HEK293T (cell line): ENCODE measurements at places on chromosomes 4 and X.

- DNase-seq, result no peak
Measured at GRCh38 chr4:79083406-79084010, 144.3 kb upstream of the PAQR3 start.

DNA sequence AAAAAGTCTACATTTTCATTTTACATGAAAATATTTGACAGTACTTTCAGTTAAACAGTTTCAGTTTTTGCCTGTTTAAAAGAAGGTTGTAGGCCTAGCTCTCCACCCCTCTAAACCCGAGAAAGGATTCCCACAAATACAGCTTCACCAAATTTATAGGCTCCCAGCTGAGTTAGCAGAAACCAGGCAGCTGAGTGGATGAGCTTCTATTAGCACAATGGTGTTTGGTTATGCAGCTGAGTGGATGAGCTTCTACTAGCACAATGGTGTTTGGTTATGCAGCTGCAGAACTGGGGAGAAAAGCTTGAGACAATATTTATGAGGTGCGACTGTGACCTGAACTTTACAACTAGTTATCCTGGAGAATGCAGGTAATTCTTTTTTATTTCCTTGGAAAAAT lies 36.6 kb upstream of the PAQR3 start:
- no peak for DNase-seq

- no peak for DNase-seq
Measured at GRCh38 chr4:42566835-42567234, 90.1 kb downstream of the ATP8A1 start.

DNA sequence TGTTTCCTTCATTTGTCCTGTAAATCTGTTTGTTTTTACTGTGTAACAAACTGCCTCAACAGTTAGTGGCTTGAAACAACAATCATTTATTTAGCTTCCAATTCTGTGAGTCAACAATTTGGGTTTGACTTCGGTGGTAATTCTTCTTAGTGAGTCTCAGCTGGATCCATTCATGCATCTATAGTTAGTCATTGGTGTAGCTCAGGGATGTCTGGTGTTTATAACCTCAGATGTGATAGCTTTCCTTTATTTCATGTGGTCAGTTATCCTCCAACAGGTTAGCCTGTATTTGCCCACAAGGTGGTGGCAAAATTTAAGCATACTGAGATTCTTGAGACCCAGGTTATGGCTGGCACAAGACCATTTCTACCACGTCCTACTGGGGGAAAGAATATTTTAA lies 1267.2 kb downstream of the RAPGEF2 start:
- DNase-seq, result no peak

DNA sequence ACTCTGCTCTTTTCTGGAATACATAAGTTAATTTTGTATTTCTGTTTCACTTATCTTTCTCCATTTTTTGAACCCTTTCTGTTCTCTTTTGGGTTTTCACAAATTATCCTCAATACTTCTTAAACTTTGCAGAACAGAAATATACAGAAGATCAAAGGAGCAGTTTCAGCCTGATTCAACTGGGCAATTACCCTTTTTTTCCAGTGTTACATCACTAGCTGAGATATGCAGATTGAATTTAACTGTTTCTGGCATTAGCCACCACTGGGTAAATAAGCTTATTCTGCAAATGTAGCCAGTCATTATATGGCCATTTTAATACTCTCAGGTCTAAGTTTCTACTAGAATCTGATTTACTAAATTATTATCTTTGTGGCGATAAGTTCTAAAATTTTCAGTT lies 66.9 kb upstream of the GRID2 start:
- DNase-seq, result no peak

DNA sequence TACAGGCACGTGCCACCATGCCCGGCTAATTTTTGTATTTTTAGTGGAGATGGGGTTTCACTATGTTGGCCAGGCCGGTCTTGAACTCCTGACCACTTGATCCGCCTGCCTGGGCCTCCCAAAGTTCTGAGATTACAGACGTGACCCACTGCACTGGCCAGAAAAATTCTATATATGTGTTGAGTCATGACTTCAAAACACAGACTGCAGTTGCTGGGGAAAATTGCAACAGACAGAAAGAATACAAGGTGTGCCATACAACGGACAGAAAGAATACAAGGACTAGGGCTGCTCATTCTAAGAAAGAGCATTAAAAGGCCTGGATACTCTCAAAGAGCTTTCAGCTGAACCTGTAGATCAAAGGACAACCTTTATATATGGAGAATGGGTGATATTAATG lies 109.6 kb upstream of the ACSL4 start:
- no peak for DNase-seq

- no peak for DNase-seq
Measured at GRCh38 chr4:127601029-127601428, 31.7 kb upstream of the INTU start.

DNA sequence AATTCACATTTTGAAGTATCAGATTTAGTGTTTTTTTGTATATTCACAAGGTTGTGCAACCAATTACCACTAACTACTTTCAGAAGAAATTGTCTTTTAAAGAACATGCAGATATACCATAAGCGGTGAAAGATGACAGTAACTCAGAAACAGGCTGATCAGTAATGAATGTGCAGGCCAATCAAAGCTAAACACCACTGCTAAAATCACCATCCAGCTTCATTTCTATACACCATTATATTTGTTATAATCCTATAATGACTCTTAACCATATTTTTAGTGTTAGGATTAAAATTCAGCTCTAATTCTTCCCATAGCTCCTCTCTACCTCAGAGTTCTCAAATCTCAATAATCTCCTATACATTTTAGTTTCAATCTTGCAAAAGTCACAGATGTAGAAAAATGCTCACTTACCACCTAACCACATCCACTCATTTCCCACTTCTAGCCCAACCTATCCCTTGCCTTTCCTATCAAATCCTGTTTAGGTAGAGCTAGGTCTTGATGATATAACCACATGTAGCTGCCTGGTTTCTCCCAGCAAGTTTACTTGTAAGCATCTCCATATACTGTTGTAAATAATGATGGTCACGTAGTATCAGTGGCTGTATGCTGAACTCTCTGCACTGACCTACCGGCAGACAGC lies 16.6 kb downstream of the COQ2 start:
- DNase-seq, result no peak

DNA sequence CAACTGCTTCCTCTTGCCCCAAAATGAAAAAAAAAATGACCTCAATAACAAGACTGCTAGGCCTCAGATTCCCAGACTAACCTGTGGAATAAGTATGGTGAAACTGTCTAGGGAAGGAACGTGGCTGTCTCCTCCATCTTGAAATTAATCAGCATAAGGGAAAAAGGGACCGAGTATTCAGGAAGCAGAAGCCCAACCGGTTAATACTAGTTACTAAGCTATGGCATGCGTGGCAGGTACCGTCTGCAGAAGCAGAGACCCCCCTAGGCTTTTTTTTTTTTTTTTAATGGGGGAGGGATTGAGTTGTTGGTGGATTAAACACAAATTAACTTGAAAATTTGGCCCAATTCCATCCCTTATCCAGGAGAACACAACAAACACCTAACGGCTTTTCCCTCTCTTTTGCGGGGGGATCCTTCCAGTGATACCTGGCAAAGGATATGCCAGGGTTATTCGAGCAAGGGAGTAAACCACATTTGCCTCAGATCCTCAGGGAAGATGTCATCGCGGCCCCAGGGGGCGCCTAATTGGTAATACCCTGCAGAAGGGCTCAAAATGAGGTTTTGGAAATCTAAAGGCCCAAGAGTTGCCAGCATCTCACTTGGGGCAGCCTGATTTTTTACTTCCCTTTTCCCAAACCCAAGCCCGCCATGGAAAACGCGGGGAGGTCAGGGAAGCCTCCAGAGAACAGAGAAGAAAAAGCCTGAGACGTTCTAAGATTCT lies 893 bp downstream of the RLIM start:
- DNase-seq, result peak; percentile 25

- DNase-seq, result peak; percentile 44
Measured at GRCh38 chr4:15002659-15003400, 549 bp downstream of the CPEB2 start.

- no peak for DNase-seq
Measured at GRCh38 chrX:43000121-43000520, 222.2 kb upstream of the PPP1R2C start.

DNA sequence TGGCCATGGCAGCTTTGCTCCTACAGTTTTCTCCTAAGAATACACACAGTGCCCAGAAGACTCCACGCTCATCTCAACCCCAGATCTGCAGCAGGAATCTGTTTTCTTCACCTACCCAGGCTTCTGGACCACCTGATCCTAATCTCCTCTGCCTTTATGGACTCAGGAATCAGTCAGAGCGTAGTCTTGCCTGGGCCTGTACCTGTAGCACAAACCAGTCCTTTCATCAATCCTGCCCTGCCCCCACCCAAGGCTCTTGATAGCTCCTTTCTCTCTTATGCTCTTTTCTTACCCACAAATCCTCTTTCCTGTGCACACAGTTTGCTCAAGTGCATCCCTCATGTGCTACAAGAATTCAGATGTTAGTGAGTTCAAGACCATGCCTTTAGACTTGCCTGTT lies 89.7 kb downstream of the ZNF718 start:
- DNase-seq, result no peak

DNA sequence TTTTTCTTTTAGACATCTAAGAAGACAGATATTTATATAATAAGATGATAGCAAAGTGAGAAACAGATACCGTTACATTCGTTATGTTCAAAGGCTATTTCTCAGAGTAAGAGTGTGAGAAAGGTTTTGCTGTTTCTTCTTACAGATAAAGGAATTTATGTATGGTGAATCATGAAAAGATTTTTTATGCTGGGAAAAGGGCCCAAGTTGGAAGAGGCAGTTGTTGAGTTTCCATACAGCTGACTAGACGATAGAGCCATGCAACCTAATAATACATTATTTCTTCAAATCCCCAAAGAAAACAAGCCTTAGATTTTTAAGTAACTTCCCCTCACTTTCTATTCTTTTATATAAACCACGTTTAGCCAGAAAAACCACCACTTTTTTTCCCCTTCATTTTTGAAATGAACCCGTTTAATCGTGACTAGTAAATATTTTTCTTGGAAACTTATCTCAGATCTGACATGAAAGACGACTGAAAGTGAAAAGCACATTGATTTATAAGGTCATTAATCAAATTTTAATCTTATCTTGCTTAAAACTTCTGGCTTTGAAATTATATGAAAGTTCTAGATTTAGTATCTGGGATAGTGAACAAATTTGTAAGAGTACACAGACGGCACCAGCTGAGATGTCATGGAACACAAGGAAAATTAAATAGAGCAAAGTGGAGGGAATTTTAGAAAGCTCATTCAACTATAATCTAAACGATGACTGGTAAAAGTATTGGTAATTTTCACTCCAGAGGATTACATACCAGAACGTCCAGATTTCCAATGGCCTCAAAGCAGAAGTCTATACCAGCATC lies 10.9 kb downstream of the ADH6 start:
- no peak for DNase-seq

GRCh38 chr4:40427128-40427527 lies 92.0 kb downstream of the CHRNA9 start:
- no peak for DNase-seq

GRCh38 chr4:85737254-85737653 lies 262.3 kb downstream of the ARHGAP24 start:
- no peak for DNase-seq

GRCh38 chr4:168769416-168769815 lies 240.6 kb downstream of the CBR4 start:
- no peak for DNase-seq

DNA sequence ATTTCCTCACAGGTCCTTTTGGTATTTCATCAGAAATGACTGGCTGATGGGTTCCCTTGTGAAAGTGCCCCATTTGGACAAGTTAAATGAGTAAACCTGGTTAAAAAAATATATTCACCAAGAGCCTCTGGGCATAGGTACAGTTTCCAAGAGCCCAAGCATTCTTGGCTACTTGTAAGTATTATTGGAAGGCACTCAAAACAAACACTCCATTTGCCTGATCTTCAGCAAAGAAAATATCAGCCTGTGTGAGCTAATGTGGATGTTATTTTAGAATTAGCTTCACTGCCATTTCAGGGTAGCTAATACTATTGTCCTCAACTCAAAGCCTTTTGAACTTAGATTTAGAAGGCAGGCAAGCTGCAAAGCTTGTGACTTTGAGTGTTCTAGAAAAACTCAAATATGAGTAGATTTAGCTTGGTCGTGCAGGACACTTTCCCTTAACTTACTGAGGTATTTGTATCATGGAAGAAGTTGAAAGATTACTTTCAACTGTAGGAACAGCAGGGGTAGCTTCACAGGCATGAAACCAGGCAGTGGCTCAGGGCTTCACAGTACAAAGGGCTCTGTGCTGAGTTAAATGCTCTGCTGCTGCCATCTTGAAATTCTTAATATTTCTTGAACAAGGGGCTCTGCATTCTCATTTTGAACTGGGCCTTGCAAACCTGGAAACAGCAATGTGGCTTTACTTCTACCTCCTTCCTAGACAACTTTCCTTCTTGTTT lies 177.2 kb downstream of the AMELX start:
- DNase-seq, result no peak

DNA sequence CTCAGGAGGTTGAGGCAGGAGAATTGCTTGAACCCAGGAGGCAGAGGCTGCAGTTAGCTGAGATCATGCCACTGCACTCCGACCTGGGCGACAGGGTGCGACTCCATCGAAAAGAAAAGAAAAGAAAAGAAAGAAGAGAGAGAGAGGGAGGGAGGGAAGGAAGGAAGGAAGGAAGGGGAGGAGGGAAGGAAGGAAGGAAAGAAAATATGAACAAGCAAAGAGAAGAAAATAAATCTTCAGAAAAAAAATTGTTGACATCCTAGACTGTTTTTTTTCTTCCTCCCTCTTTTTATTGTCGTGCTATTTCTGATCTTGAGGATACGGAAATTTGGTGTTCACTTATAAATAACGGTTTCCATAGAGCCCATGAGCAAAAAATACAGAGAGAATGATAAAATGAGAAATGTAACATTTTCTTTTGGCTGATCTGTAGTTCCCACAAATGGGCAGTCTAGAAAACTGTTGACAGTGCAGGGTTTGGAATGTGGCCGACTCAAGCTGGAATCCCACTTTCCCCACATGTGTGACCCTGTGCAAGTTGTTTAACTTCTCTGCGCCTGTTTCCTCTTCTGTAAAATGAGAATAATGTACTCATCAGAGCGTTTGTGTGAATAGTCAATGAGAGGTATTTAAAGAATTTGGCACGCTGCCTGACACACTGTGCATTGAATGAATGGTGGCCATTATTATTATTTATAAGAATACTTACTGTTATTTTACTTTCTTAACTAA lies 19.4 kb downstream of the SORBS2 start:
- no peak for DNase-seq

GRCh38 chr4:188876881-188877280 lies 737.6 kb downstream of the TRIML1 start:
- DNase-seq, result no peak

- DNase-seq, result no peak
Measured at GRCh38 chr4:19224820-19225219, 1026.9 kb upstream of the SLIT2 start.

GRCh38 chr4:32932156-32932555 lies 2212.0 kb downstream of the PCDH7 start:
- DNase-seq, result no peak

DNA sequence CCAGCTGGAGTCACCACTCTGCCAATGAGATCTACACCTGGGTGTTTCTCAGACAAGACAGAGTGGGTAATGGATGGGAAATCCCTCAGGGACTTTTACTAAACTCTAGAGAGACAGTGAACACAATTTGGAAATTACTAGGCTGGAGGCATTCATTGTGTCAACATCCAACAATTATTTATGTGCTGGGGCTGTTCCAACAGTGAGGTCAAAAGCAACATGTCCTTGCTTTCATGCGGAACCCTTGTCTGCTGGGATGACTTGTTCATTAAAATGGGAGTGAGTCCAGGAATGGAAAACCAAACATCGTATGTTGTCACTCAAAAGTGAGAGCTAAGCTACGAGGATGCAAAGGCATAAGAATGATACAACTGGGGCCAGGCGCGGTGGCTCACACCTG lies 54.0 kb downstream of the DRD5 start:
- DNase-seq, result no peak

GRCh38 chr4:158824425-158825274 lies 55.8 kb downstream of the FNIP2 start:
- peak; percentile 21 for DNase-seq
